ENCODE measurements at places on chromosomes 3 and 15.

DNA sequence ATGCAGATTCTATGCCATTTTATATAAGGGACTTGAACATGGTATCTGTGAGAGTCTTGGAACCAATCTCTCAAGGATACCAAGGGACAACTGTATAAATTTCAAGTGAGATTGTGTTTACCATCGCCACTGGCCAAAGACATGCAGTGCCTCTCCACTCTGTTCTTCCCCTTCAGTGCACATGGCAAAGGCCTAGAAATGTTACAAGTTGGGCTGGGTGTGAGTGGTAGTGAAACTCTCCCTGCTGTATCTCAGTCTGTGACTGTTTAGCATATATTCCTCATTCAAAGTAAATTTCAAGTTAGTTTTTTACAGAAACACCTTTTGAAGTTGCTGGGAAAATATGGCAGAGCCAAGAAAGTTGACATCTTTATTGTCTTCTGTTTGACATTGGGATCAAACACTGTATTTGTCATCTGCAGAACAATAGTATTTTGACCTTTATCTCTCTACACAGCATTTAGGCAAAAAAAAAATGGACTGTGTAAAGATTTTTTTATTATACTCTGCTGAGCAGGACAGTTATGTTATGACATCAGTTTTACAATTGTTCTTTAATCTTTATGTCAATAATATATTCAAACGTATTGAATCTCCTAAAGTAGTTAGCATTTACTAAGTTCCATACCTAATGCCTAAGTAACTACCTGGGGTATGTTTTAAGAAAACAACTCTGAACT, 101.4 kb downstream of the CCNL1 start:
- DNase-seq, result no peak

- no peak for DNase-seq
These were observed 3.4 kb downstream of the THBS1 start for GRCh38 chr15:39584266-39584659.

GRCh38 chr3:128878556-128879124, 780 bp upstream of the ACAD9 start:
- DNase-seq, result peak; percentile 30

DNA sequence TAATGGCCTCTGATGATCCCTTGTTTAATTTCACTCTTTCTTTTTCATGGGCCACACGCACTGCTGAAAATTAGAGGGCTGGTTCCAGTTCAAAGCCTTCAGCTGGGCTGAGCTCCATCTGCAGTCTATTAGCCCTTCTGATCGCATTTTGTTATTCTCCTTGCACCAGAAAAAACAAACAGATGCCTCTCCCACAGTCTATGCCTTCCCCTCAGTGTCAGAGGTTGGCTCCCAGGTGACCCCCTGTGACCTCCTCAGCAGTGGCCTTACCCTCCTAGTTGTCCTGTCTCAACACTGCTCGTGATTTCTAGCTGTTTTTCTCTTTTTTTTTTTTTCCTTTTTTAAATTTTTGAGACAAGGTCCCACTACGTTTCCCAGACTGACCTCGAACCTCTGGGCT, 77.1 kb upstream of the PRTG start:
- DNase-seq, result no peak

GRCh38 chr15:98416222-98416855, 232.0 kb upstream of the IGF1R start:
- DNase-seq, result no peak

DNA sequence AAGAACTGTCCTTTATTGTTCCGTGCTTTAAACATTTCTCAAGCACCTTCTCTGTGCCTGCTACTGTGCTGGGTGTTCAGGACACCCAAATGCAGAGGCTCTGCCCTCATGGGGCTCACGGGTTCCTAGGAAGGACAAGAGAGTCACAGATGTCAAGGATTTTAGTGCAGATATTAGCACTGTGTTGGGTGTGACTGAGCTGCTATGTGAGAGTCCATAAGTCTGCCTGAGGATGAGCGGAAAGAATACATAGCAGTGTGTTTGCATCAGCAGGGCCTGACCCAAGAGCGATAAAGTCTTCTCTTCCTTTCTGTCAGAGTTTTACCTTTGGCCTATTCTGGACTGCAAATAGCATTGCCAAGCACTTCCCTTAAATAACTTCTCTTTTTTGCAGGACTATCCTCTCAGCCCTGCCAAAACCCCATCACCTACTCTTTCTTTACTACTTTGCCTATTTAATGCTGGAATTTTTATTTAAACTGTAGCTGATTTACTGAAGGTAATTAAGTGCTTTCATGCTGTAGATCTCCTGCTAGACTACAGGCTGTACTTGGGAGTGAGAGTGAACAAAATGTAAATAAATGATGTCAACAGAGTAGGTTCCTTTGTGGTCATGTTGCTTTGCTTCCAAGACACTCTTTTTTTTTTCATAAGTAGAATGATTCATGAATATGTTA, 459.4 kb upstream of the TPRG1 start:
- no peak for DNase-seq

- DNase-seq, result no peak
These were observed 2.4 kb upstream of the KPNA4 start for GRCh38 chr3:160567774-160568173.

DNA sequence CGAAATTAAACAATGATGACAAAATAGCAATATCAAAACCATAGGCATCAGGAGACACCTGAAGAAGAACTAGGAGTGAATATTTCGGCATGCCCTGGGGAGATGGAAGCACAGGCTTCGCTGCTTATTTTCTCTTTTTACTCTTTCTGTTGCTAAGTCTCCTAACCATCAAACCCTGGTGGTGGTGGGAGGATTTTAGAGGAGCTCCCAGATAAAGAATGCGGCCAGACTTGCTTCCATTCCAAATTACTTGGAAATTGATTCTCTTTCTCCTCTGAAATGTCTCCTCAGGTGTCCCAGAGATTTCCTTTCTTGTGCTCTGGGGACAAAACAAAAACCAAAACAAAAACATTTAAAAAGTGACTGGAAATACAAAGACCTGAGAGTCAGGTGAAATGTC, 243.0 kb downstream of the KBTBD8 start:
- DNase-seq, result no peak

DNA sequence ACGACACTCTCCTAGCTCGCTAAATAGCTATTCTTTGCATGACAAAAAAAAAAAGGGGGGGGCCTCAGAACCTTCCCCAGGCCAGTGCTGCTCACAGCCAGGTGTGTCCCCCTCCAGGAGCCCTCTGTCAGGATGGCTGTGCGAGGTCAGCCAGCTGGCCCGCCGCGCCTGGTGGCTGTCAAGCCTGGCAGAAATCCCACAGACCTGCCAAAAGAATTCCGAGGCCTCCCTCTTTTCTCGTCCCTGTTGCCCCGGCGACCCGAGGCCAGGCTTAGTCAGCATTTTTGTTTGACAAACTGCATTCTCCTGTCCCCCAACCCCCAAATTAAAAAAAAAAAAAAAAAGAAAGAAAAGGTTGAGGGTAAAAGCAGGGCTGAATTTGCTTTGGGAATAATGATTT, 61.9 kb downstream of the TM4SF4 start:
- DNase-seq, result no peak

- DNase-seq, result no peak
These were observed at the start of gene SUCNR1 for GRCh38 chr3:151873398-151873797. TSS of gene SUCNR1 (plus strand) at chr3:151873643. CDS start at chr3:151879893, 6,250 bp downstream.

DNA sequence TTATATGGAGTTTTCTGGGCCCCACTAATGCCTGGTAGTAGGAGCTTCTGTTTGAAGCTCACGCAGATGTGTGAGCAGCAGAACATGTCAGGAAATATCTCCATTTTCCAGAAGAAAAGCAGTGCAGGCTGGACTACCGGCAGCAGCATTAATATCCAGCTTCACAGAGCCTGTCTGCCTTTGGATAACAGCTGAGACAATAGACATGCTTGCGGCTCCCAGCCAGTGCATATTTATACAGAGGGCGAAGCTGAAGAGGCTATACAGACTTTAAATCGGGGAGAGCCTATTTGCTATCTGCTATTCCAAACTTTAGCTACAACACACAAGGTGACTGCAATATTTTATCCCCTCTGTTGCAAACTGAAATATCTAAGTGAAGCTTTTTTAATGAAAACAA, 250.1 kb upstream of the WNT5A start:
- no peak for DNase-seq

- no peak for DNase-seq
These were observed 445.0 kb upstream of the TGFBR2 start for GRCh38 chr3:30161375-30161774.

DNA sequence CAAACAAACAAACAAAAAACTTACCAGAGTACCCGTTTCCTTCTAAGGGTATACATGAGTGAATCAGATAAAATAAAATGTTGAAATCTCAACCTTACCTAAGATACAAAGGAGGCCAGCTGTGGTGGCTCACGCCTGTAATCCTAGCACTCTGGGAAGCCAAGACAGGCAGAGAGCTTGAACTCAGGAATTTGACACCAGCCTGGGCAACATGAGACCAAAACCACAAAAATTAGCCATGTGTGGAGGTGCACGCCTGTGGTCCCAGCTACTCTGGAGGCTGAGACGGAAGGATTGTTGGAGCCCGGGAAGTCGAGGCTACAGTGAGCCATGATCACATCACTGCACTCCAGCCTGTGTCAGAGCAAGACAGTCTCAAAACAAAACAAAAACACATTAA, 11.0 kb upstream of the FAM219B start:
- DNase-seq, result no peak

GRCh38 chr15:50911621-50912020, 3.1 kb downstream of the AP4E1 start:
- no peak for DNase-seq

DNA sequence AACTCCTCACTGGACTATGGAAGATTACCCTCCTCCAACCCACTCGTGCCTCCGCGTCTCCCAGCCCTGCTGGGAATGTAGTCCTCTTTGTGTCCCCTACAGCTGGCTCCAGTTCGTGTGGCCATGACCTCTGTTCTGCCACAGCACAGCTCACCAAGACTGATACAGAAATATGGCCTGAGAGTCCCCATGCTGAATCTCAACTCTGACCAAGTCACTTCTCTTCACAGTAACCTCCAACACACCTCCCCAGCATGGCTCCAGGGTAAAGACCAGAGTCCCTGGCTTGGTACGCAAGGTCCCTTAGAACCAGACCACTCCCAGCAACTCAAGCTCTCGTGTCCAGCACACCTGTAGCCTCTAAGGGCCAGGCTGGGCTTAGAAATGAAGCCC, 2.3 kb upstream of the COL7A1 start:
- DNase-seq, result no peak

DNA sequence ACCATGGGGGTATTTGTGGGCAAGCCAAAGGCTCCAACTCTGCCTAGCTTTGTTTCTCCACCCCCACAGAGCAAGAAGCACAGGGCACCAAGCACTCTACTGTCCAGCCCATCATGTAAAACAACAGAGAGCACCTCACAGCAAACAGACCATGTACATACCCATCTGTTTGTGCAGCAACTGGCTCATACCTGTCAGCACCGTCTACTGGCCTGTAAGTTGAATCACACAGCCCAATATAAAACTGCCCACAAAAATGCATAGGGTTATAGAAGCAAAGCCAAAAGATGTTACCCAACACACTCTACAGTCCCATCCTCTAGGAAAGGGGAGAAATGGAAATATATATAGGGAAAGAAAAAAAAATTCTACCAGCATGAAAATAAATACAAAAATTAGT, 139.7 kb upstream of the CPNE4 start:
- no peak for DNase-seq

GRCh38 chr3:12734960-12735359, 24.1 kb downstream of the TMEM40 start:
- DNase-seq, result no peak

- no peak for DNase-seq
These were observed 45.4 kb downstream of the AMOTL2 start for GRCh38 chr3:134328846-134329245.

DNA sequence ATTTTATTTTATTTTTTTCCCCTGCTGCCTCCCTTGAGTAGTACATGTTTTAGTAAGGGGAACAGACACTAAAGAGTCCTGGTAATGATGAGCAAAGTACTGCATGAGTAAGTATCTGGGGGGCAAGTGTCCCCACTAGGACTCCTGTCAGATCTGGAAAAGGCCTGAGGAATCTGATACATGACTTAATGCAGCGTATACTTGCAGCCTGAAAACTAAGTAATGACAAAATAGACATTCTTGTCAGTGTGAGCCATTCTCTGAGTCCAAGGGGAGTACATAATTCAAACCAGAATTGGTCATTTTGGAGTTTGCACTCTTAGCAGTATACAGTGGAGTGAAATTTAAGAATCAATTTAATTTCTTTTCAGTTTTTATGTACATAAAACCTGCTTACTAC, 27.5 kb downstream of the NXPE3 start:
- DNase-seq, result no peak

GRCh38 chr3:25515171-25515570, 87.1 kb downstream of the RARB start:
- no peak for DNase-seq

GRCh38 chr3:48407542-48408099, 22.3 kb downstream of the PLXNB1 start:
- no peak for DNase-seq

- no peak for DNase-seq
These were observed 58.8 kb downstream of the BTD start for GRCh38 chr3:15660055-15660935.

- no peak for DNase-seq
These were observed 13.7 kb upstream of the TLE3 start for GRCh38 chr15:70111203-70112073.

GRCh38 chr15:59501597-59501996, 63.6 kb downstream of the FAM81A start:
- DNase-seq, result no peak

DNA sequence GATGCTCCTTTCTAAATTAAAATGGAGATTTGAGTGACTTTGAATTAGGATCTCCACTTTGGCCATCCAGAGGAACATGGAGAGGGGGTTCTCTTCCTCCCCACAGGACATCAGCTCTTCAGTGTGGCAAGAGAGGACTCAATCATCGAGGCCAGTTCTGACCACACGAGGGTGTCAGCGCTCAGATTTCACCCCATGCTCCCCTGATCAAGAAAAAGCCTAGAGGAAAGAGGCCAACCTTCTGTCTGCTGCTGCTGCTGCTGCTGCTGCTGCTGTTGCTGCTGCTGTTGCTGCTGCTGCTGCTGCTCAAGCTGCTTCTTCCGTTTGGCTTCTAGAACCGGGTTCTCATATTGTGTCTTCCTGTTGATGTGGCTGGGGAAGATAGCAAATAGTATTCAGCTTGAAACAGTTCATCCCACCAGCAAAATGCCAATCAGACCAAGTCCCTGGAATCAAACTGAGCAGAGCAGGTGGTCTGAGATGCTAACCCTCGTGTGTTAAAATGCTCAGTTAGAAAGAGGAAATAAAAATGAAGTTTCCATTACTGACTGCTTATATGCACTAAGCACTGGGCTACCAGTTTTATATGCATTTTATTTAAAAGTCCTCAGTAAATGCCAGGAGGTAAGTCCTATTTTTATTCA, 599.0 kb downstream of the MAGI1 start:
- no peak for DNase-seq

- no peak for DNase-seq
These were observed 61.4 kb upstream of the CLDN18 start for GRCh38 chr3:137948400-137949072.

- DNase-seq, result no peak
These were observed 191.8 kb downstream of the SEMA6D start for GRCh38 chr15:47908950-47909670.

- DNase-seq, result no peak
These were observed 836.8 kb upstream of the NECTIN3 start for GRCh38 chr3:110234831-110235230.

GRCh38 chr3:155491696-155492095, 198.2 kb upstream of the STRIT1 start:
- DNase-seq, result no peak

All from stimulated activated CD8-positive, alpha-beta memory T cell treated with anti-CD3 and anti-CD28 coated beads, Interleukin-4, amount 100 ng/mL, for 48 hours (primary cell).